ENCODE measurements at places on chromosomes 5 and 9.

GRCh38 chr5:8848997-8849594, 696.8 kb downstream of the SEMA5A start:
- DNase-seq: peak; percentile 89

- no peak for DNase-seq
Observed at GRCh38 chr5:107633171-107633901, 37.4 kb downstream of the EFNA5 start.

- peak; percentile 42 for DNase-seq
Observed at GRCh38 chr5:141973871-141974595, 5.1 kb downstream of the RNF14 start.

DNA sequence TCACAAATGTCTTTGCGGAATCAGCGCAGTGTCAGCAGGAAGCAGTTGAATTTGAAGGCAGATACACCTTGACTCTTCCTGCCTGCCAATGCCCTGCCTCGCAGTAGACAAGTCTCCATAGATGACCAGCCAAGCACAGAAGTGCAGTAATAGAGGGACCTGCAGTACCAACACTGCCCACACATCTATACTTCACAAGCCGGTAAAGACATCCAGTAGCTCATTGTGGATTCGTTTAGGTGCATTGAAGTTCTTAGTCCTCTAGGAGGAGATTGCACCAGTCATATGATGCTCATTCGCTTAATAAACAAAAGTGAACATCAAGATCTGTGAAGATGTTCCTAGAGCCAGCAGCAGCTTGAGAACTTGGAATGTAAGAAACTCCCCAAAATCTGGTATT, 7.1 kb upstream of the IFNA2 start:
- DNase-seq: no peak

GRCh38 chr9:136617746-136618579, 44.8 kb upstream of the EGFL7 start:
- no peak for DNase-seq

DNA sequence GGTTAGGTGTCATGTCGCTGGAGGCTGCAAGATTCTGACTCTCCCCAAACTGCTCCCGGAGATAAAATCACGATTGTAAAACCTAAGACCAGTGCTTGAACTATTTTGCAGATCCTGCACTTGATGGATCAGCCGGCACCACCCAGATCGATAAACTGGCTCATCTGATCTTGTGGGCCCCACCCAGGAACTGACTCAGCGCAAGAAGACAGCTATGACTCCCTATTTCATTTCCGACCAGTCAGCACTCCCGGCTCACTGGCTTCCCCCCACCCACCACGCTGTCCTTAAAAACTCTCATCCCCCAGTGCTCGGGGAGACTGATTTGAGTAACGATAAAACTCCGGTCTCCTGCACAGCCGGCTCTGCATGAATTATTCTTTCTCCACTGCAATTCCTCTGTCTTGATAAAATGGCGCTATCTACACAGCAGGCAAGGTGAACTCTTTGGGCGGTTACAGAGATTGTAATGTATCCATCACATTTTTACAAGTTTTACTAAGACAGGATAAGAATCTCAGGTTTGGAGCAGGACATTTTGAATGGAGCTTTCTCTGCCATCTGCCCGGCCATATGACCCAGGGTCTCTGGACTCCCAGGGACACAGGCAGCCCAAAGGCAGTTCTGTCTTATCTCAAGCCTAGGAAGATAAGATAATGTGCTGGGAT, 10.6 kb upstream of the PPP1R26 start:
- DNase-seq: peak; percentile 72

DNA sequence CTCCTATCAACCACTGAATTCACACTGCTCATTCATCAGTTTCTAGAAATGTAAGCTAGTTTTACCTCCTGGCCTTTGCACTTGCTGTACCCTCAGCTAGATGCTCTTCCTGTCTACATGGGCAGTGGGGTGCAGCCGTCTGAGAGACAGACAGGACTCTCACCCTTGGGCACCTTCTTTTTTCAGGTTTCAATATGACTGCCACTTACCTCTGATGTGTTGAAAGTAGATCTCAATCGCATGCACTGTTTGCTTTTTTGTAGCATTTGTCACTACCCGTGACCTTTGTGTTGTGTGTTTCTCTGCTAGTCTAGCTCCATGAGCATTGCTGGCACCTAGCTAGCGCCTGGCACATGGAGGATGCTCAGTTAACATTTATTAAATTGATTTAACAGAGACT, 403.1 kb upstream of the TRPC7 start:
- no peak for DNase-seq

Measured in osteoblast (primary cell).